ENCODE measurements at places on chromosomes 7 and 10. TPM values are rescaled to one million over a fixed set of nuclear protein-coding genes. Genes with fewer than 3 reads are reported as not detected.
A peak's percentile ranks its signal among the peaks of the same experiment; 100 is the strongest.

- DNase-seq: no peak
These were observed 141.4 kb upstream of the PRKCQ start for GRCh38 chr10:6721480-6721879.

DNA sequence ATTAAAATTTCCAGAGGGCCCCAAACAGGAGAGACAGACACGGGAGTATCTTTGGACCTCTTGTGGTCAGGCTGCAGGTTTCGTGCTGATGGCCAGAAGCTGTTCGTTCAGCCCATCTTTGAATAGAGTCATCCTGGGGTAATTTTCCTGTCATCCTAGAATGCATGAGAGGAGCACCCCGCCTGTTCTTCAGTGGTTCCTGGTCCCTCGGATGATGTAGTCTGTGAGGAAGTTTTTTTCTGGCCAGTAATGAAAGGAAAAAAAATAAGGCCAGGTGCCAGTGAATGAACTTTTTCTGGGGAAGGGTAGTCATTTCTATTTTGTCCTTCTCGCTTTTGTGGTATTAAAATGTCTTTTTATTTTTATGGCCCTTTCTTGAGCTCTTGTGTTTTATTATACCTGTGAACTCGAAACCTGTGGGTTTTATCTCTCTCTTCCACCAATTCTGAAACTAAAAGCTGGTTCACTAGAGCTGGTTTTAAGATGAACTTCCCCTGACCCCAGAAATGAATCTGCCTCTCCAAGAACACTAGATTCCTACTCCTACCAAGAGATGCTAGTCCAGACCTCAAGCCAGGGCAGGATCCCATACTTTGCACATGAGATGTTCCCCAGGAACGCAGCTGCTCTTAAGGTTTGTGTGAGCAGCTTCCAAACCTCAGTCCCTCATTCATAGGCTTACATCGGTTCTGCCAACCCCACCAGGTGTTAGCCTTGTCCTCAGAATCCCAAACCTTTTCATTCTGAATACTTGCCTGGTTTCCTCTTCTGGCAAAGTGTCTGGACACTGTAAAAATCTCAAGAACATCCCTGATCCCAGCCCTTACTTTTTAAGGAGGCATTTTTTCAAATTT is 15.4 kb upstream of the MEST start:
- no peak for DNase-seq

GRCh38 chr7:15571301-15571878 is 9.6 kb upstream of the AGMO start:
- no peak for DNase-seq

DNA sequence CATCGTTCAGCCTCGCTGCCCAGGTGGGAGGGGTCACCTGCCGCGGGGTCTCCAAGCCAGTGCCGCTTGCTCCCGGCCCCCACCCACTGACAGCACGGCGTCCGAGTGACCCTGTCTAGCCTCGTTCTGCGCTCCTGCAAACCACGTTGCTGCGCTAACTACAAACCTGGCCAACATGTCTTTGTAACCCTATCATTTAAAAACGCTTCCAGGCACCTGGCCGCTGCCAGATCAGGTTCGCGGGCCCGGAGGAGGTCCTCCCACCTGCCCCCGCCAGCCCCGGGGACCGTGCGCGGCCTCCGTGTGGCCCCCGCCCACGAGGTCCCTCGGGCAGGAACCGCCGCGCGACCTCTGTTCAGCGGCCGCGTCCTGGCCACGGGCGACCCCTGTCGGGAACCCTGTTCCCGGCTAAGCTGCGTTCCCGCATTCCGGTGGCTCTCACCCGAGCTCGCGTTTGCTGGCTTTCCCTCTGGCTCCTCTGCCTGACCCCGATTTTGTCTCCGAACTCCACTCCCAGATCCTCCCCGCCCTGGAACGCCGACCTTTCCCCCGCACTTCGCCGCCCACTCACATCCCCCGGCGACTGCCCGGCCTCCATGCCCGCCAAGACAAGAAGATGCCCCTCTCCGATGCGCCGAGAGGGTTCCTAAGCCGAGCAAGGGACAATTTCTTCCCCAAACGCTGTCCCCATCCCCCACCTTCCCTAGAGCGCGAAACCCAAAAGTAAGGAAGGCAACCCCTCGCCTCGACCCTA is 2.4 kb downstream of the SFMBT2 start:
- DNase-seq: peak; percentile 62

The CTAGE8 gene
- 0.48 TPM for total RNA-seq

The CPA4 gene
- 0.98 TPM for total RNA-seq

The VIPR2 gene
- 0.48 TPM for total RNA-seq

The SLC39A12 gene
- under 0.01 TPM for total RNA-seq

The ANXA8L1 gene
- 6.6 TPM for total RNA-seq

The VSIR gene
- total RNA-seq: 34.7 TPM

The CALHM3 gene
- not detected for total RNA-seq

The MYO1G gene
- 2.2 TPM for total RNA-seq

The SAMD9L gene
- 8.6 TPM for total RNA-seq
